ENCODE measurements at places on chromosomes 5 and 9.

- DNase-seq, result no peak
Observed at GRCh38 chr5:64869419-64869818, 100.7 kb downstream of the CWC27 start.

GRCh38 chr5:147789820-147790219, 7.3 kb upstream of the JAKMIP2 start:
- no peak for DNase-seq

- DNase-seq, result no peak
Observed at GRCh38 chr9:98706651-98707165, 2.0 kb downstream of the GABBR2 start.

- DNase-seq, result no peak
Observed at GRCh38 chr5:159377653-159378052, 47.4 kb upstream of the IL12B start.

DNA sequence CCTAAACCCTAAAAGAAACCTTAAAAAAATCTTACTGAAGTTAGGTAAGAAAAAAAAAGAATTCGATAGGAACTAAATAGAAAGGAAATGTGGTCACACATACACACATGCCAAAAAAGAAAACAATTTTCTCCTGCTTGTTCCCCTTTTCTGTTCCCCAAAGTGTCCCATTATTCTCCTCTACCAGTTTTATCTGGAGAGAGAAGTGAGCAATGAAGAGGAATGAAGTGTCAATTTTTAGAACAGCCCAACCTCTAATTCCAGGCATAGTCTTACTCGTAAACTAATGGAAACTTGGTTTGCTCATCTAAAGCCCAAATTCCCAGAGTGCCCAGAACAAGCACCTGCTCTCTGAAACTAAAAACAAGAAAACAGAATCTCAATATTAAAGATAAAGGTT, 26.1 kb downstream of the AP3B1 start:
- no peak for DNase-seq

DNA sequence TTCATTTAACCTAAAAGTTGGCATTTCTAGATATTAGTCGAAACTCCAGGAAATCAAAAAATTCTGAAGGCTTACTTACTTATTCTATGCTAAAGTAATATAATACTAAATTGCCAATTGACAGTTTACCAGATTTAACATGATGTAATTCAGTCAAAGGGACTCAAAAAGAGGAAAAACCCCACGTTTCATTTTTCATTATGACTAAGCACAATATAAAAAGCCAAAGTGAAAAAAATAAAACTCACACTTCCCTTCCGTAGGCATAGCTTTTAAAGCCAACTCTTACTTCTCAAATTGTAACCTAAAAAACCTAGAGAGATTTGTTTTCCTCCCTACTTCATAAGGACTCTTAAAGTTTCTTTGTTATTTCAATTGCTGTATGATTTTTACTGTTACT, 146.6 kb downstream of the RAPGEF6 start:
- no peak for DNase-seq

- DNase-seq, result no peak
Observed at GRCh38 chr9:1759771-1760300, 255.3 kb upstream of the SMARCA2 start.

DNA sequence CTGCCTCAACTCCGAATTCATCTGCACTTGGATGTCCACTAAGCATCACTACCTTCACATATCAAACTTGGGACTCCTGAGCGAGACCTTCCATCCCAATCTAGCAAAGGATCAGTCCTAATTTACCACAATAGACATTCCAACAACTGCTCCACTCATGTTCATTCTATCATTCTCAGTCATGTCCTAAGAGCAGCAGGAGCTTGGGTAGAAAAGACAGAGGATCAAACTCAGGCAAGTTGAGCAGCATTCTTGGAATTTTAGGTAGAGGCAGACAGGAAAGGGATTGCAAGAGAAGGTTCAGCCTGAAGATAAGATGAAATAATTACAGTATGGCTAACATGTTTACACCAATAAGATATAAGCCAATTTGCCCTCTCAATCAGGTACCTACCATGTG, 51.7 kb downstream of the AUH start:
- DNase-seq, result no peak

- DNase-seq, result no peak
Observed at GRCh38 chr5:38845526-38846378, at the start of gene OSMR. Gene OSMR (plus strand): TSS chr5:38846012. CDS start chr5:38869045, 23,033 bp downstream.

- DNase-seq, result no peak
Observed at GRCh38 chr9:698276-698675, 143.2 kb upstream of the DMRT1 start.

DNA sequence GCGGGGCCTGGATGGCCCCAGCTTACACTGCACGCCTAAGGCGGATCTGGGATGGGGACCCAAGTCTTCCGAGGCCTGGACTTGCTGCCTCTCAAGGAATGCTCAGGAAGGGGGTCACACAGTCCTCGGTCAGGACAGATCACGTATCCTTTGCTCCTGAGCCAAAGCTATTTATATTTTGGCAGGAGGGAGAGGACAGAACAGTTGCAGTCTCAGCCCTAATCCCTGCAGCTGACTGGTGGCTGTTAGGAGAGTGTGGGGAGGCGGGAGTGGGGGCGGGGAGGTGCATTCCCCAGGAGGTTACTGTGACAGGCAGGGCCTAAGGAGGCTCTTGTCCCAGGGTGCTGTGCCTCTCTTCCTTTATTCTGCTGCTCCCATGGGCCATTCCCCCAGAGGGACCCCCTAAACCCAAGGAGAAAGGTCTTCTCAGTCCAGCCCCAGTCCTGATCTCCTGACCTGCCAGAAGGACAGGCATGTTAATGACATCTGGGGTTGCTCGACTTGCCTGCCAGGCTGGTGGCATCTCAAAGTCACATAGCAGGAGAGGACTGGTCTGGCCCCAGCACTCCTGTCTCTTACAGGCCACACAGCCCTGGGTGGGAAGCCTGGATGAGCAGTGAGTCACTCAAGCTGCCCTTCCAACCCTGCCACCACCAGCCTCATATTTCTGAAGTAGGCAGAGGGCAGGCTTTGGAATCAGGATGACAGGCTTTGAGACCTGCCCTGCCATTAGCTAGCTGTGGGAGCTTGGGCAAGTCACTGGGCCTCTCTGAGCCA, 51.9 kb downstream of the COL27A1 start:
- DNase-seq, result no peak

DNA sequence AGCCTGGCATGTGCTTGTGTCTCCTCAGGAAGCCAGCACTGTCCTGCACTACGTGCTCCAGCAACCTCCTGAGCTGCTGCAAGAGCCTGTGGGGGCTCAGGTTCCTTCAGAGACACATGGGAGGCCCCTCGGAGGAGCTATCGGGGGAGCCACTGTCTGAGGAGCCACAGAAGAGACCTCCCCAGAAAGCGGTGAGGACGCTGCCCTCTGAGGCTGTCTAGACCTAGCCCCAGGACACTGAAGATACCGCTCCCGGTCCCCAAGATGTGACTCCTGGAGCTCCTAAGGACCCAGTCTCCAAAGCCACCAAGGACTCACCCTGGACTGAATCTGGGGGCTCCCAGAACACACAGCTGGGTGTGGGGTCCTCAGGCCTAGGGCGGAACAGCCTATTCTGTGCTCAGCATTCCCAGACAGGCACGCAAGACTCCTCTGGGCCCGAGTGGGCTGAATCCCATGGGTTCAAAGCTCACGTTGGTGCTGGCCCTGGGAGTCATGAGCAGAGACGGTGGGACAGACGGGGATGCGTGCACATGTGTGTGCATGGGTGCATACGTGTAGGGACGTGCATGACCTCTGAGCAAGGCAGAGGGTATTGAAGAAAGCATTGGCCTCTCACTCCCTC, 50.0 kb downstream of the HRH2 start:
- DNase-seq, result no peak

- no peak for DNase-seq
Observed at GRCh38 chr9:95074632-95075031, 242.9 kb downstream of the FANCC start.

DNA sequence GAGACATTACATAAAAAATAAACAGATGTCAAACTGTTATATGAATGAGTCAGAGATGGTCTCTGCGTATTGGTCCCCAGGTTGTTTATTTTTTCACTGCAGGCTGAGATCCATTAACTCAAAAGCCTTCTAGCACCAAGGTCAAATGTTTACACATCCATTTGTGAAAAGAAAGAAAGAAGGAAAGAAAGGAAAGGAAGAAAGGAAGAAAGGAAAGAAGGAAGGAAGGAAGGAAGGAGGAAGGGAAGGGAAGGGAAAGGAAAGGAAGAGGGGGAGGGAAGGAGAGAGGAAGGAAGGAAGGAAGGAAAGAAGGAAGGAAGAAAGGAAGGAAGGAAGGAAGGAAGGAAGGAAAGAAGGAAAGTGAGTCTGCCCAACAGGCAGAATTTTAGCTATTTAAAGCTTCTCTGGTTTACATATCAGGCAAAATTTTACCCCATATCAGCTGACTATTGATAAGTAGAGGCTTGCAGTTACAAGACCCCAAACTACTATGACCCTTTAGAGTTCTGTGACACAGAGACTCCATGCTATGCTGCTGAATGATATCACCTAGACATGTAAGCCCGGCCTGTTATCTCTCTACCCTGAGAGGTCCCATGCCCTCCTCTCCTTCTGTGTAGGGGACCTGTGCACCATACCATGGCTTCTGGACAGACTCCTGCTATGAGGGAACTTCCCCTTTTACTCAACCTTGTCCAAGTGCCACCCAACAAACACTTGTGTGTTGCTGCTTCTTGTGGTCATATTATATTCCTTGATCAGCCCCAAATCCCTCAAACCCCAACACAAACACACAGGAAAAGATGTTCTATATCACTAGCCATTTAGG, 59.0 kb downstream of the DRD1 start:
- no peak for DNase-seq

DNA sequence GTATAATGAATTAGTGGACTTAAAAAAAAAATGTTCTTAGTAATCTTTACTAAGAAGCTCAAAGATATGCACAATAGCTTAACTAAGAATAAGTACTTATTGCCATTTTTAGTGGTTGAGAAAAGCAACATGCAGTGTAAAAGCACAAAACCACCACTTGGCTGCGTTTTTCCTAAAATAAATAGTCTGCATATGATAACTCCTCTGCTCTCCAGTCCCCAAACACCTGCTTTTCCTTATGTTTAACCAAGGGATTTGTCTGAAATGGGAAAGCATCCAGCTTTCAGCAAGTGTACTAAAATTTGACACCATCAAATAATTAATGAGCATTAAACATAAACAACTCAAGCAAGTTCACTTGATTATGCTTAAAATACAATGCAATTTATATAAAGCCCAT, 41.4 kb downstream of the PSIP1 start:
- no peak for DNase-seq

DNA sequence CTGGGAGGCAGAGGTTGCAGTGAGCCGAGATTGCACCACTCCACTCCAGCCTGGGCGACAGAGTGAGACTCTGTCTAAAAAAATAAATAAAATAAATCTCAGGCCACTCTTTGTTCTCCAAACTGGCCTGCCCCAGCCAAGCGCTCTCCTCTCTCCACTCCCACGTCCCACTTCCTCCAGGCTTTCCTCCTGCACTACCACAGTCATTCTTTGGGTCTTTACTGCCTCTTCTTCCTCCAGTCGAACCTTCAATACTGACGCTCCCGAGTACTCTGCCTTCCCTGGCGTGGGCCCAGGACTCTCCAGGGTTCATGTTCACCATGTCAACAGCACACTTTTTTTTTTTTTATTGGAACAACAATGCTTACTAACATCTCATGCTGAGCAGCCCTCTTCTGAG, 23.9 kb downstream of the RNF130 start:
- DNase-seq, result no peak

DNA sequence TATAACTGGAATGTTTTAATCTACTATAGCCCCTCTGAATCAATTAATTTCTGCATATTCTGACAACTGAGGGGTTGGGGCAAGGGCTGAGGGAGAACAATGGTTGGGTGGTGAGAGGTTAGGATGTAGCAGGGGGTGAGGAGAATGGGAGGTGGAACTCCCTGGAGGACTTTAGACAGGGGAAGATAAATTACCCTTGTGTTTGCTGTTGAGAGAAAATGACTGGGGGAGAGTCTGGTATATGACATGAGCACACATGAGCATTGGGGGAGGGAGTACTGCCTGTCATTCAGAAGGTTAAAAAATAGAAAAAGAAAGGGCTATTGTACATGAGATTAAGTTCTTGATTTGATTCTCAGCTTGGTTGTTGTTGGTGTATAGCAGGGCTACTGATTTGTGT, 37.2 kb upstream of the PAPPA start:
- no peak for DNase-seq

GRCh38 chr5:146111409-146111808, 6.0 kb upstream of the PLAC8L1 start:
- DNase-seq, result no peak

DNA sequence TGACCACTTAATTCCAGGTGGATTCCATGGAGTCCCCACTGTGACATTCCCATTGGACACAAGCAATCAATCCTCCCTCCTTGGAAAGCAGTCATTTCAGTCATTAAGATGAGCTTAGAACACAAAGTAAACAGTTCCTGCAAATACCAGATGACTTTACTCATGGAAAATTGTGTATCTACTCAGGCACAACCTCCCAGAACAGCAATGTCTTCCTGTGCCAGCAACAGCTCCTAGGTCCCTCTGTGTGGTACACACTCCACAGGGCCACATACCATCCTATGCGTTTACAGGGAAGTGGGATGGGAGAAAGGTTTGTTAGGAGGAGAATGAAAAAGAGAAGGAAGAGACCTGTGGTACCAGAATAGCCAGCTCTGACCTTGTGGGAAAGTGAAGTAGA, 53.7 kb downstream of the MTMR12 start:
- no peak for DNase-seq

DNA sequence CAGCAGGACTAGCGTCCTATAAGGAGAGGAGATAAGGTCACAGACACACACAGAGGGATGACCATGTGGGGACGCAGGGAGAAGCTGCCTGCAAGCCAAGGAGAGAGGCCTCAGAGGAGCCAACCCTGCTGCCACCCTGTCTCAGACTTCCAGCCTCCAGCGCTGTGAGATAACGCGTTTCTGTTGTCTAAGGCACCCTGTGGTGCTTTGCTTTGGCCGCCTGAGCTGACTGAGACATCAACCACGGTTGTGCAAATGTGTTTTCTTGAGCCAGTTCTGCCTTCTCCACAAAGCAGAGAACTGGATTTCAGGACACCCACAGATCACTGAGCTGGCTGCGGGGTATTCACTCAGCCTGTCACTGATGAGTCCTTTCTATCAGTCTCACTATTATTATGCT, 149.1 kb downstream of the NXNL2 start:
- no peak for DNase-seq

GRCh38 chr9:24846248-24846912, 300.7 kb upstream of the IZUMO3 start:
- DNase-seq, result no peak

DNA sequence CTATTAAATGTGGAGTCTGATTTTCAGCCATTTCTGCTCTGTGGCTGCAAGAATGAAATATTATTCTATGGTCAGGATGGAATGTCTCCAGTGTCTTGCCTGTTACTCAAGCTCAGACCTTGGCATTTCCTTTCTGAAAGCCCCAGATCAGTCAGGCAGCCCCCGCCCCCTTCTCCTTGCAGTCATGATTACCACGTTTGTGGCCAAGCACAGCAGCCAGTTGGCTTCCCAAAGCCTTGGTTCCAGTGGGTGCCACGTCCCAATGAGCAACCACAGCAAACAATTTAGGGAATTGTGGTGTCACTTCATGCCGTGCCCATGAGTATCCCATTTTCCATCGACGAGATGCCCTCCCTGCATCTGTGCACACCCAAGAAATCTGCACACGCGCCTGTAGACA, 9.7 kb upstream of the OBP2A start:
- no peak for DNase-seq

Measured in NCI-H187 (cell line).